ENCODE measurements at places on chromosomes 2 and 18.

DNA sequence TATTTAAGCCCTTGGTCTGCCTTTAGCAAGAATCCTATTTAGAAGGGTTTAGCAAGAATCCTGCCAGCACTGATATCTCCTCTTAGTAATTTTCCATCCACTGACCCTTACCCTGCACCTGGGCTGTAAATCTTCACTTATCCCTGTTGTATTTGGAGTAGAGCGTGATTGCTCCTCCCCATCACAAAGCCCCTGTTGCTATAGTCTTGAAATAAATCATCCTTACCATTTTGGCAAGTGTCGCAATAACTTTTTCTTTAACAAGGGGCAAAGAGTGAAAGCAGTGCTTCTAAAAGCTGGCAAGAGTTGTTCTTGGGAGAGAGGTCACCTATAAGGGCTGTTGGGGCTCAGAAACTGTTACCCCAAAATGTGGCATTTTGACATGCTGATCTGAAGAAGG lies 3.7 kb upstream of the SCTR start:
- no peaks in the 10 kb centered on the region for H3K27me3 ChIP-seq
- H3K27ac ChIP-seq: no peak overlapping the region
- no peaks in the 10 kb centered on the region for H3K4me1 ChIP-seq
- no peak overlapping the region for H3K4me3 ChIP-seq

DNA sequence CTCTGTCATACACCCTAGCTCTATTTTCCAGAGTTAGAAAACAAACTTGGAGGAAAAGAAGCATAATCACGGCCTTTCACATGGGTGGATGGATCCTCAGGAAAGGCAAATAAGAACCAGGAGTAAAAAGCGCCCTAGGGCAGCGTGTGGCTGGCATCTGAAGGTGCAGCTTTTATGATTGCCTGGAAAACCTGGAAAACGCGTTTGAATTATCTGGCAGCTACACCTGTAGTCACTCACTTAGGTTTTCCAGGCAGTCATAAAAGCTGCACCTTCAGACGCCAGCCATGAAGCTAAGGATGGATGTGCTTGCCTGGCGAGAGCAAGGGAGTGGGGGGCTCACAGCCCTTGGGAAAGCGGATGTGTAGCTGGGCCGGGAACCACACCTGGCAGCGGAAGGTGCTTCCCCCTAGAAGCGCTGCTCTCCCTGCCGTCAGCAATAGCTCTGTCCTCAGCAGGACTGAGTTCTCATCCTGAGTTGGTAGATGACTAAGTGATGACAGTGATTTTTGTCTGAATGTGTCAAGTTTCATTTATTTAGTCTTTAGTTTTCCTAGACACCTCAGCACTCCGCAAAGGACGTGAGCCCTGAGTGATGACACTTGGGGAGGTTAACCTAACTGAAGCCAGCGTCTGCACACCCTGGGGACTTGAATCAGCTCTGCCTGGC lies 82.0 kb downstream of the DCDC2C start:
- H3K27me3 ChIP-seq: no peaks in the 10 kb centered on the region
- H3K4me3 ChIP-seq: no peak overlapping the region
- no peak for DNase-seq
- no peaks in the 10 kb centered on the region for H3K36me3 ChIP-seq
- no peak overlapping the region for H3K27ac ChIP-seq

- no peaks in the 10 kb centered on the region for H3K36me3 ChIP-seq
- no peaks in the 10 kb centered on the region for H3K27me3 ChIP-seq
- no peaks in the 10 kb centered on the region for H3K4me1 ChIP-seq
- H3K27ac ChIP-seq: no peak overlapping the region
These were observed 72.3 kb upstream of the CPO start for GRCh38 chr2:206867006-206867405.

- no peak overlapping the region for H3K27ac ChIP-seq
- no peak overlapping the region for H3K4me3 ChIP-seq
- no peak for DNase-seq
These were observed 33.4 kb upstream of the TMEM131 start for GRCh38 chr2:98028931-98029717.

GRCh38 chr2:176657393-176657792 lies 388.2 kb downstream of the MTX2 start:
- no peaks in the 10 kb centered on the region for H3K27me3 ChIP-seq
- DNase-seq: no peak
- H3K4me1 ChIP-seq: no peaks in the 10 kb centered on the region
- H3K4me3 ChIP-seq: no peak overlapping the region

DNA sequence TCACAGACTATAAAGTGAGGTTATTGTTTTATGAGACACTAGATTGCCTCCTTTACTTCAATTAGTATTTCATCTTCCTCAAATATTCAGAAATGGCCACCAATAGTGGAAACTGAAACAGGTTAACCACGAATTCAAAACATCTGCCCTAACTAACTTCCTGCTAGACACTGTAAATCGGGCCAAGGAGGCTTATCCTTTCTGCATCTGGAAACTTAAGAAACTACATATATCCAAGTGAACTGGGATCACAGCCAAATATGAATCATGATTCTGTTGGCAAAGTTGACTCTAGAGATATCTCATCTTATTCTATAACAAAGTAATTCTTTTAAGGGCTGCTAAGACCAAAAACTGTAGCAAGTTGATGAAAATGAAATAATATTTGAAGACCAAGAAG lies 136.6 kb upstream of the ZC3H15 start:
- no peak for DNase-seq
- H3K36me3 ChIP-seq: no peaks in the 10 kb centered on the region
- no peaks in the 10 kb centered on the region for H3K27me3 ChIP-seq
- H3K4me3 ChIP-seq: no peak overlapping the region
- no peaks in the 10 kb centered on the region for H3K4me1 ChIP-seq

DNA sequence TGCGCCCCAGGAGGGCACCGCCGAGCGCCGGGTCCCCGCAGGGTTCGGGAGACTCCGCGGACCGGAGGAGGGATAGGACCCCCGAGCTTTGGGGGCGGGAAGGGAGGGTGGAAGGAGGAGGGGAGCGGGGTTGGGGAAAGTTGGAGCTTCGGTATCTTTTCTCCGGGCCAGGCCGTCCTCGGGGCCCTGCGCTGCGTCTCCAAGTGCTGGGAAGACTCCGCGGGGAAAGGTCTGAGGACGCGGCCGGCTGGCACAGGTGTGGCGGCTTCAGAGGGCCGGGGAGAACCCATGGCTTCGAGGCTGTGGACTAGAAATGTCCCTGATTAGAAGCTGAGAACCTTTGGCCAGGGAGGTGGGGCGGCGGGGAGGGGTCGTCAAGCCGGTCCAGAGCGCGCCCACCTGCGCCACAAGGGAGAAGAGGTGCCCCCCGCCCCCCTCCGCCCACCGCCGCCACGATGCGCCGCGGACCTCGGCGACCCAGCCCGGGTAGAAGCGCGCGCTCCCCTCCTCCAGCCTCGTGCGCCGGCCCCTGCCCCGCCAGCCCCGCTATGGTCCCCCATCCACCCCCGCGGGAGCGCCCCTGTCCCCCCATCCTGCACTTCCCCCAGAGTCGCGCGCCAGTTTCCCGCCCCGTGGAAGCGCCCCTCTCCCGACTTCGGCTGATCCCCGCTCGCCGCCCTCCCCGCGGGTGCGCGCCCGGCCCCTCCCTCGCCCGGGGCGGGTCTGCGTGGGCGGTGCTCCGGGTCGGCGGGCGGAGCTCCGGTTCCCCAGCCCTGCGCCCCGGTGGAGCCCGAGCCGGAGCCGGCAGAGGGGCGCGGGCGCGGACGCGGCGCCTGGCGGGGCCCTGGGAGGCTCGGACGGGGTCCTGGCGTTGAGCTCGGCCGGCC lies at the start of gene SNTG2:
Gene SNTG2, plus strand, starts transcription at position 770 of the 887 bp plus-strand sequence. CDS start 148 bp downstream, outside the sequence.
- no peak within 1 kb of the TSS for H3K4me3 ChIP-seq
- peaks cover 5% of the 10 kb centered on the region for H3K27me3 ChIP-seq
- H3K4me1 ChIP-seq: peaks cover 6% of the 10 kb centered on the region
- H3K36me3 ChIP-seq: no peaks in the 10 kb centered on the region
- no peak within 1 kb of the TSS for H3K27ac ChIP-seq
- peak; percentile 34 for DNase-seq

- H3K27ac ChIP-seq: no peak overlapping the region
- H3K27me3 ChIP-seq: no peaks in the 10 kb centered on the region
- H3K4me1 ChIP-seq: no peaks in the 10 kb centered on the region
- no peak overlapping the region for H3K4me3 ChIP-seq
- DNase-seq: no peak
- H3K36me3 ChIP-seq: no peaks in the 10 kb centered on the region
These were observed 82.5 kb upstream of the LHCGR start for GRCh38 chr2:48838029-48838428.

DNA sequence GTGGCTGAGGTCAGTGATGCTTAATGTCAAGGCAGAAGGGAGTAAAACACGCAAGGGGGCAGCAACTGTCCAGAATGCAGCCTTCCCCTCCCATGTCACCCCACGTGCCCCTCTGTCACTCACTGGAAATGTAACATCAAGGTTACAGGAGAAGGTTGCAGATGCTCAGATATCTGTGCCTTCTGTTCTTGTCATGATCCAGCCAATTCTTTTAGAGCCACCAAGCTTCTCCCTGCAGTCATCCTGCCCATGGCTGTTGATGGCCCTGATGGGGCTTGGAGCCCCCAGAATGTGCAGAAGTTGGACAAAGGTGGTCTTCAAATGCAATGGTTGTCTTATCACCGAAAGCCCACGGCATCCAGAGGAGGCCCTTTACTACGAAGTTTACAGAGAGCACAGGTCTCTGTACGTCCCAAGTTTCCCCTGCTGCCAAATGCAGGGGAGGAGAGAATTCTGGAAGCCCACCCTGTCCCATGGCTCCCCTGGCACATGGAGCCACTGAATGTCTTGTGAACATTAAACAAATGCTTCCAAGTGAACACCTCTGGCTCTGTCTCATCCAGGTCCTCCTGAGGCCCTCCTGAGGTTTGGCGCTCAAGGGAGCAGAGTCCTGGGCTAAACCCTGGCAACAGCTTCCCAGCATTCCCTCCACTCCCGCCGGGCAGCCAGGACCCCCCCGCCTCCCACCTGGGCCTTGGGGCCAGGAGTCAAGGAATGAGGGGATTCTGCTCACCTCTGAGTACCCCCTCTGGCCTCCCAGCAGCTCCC lies 4.5 kb upstream of the GPR55 start:
- H3K27ac ChIP-seq: no peak overlapping the region
- no peaks in the 10 kb centered on the region for H3K36me3 ChIP-seq
- H3K4me3 ChIP-seq: no peak overlapping the region
- H3K27me3 ChIP-seq: no peaks in the 10 kb centered on the region
- no peak for DNase-seq
- H3K4me1 ChIP-seq: peaks cover 5% of the 10 kb centered on the region

DNA sequence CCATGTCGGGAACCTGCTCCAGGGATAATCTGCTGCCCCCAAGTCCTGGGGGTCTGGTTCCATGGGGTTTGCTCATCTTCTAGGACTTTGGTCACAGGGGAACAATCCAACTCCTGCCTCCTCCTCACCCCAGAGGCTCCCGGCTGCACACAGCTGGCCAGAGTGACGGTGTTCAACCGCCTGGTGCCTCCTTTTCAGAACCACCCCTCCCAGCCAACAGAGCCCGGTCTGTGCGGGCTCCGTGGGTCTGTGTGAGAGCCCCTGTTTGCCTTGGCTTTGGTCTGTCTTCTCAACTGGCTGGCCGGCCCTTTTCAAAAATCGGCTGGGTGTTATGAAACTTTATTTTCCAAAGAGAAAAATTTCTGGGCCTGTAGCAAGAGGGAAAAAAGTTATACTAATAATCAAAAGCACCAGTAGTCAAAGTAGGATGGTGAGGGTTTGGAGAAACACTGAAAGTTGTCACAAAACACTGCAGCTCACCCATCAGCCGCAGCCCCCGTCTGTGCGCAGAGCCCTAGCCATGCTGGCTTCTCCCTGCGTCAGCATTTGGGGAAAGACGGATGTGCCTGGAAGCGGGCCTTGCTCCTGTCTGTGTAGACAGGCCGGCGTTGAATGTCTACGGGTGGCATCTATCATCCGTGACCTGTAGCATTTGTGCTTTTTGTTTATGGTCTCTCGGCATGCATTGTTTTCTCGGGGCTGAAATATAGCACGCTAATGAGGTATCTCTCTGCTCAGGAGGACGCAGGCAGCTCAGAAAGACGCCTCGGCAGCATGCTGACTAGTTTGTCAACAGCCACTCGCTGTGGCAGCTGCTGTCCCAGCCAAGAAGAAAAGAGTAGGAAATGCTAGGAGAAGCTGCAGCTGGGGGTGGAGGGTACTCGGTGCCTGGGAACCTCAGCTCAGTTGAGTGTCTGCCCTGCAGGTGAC lies 138.6 kb downstream of the GLI2 start:
- no peaks in the 10 kb centered on the region for H3K4me1 ChIP-seq
- H3K27me3 ChIP-seq: no peaks in the 10 kb centered on the region
- no peak for DNase-seq
- no peak overlapping the region for H3K27ac ChIP-seq

GRCh38 chr2:128354726-128355470 lies 36.2 kb upstream of the HS6ST1 start:
- no peaks in the 10 kb centered on the region for H3K27me3 ChIP-seq
- no peaks in the 10 kb centered on the region for H3K36me3 ChIP-seq
- no peaks in the 10 kb centered on the region for H3K4me1 ChIP-seq
- no peak overlapping the region for H3K4me3 ChIP-seq
- no peak for DNase-seq

DNA sequence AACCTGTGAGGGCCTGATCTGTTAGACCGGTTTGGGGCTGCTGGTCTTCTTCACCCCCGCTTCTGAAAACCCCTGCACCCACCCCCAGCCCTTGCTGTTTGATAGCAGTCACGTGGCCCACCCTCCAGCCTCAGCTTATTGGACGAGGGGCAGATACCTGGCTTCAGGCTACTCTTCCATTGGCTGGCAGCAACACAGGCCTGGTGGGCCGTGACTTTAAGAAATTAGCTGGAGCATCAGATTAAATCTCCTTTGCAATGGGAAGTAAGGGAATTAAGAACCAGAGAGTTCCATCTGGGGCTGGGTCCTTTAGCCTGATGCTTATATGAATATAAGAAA lies 107.3 kb downstream of the KLHL29 start:
- H3K4me1 ChIP-seq: peaks cover 25% of the 10 kb centered on the region
- DNase-seq: no peak
- no peak overlapping the region for H3K4me3 ChIP-seq
- H3K27ac ChIP-seq: no peak overlapping the region
- H3K36me3 ChIP-seq: no peaks in the 10 kb centered on the region

DNA sequence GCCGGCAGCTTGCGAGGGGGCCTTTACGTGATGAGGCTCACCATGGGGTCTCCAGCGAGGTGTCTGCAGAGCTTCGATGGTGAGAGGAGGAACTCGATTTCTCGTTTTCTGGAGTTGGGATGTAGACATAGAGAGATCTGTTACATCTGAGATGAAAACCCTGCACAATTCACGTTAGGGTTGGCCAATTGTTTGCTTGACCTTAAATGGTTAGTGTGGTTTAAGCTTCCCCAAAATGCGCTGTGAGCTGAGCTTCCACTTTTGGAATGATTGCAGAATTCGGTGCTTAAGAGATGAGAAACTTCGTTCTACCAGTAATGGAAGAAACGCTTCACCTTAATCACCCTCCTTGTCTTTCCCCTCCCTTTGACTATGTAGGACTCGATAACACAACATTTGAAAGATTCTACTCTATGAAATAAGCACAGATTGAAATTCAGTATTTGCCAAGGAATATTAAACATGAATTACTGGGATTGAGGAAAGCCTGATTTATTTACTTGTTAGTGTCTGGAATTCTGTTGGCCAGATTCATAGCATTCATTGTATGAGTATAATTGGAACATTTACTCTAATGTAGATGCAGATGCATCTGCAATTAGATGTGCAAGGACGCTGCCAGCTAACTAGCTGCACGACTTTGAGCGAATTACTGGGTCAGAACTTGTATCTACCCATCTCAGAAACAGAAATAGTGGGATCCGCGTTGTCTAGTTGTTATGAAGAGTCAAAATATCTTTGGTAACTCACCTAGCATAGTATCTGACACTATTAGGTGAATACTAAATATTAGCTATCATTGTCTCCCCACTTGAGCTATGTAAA lies 1.6 kb upstream of the KLF7 start:
- H3K27me3 ChIP-seq: no peaks in the 10 kb centered on the region
- H3K36me3 ChIP-seq: no peaks in the 10 kb centered on the region
- H3K27ac ChIP-seq: peak overlapping the region; percentile 100
- DNase-seq: no peak

- H3K4me1 ChIP-seq: no peaks in the 10 kb centered on the region
- no peak for DNase-seq
- H3K27ac ChIP-seq: no peak overlapping the region
- no peak overlapping the region for H3K4me3 ChIP-seq
These were observed 53.5 kb upstream of the PGAP1 start for GRCh38 chr2:196980001-196980400.

All from naive thymus-derived CD4-positive, alpha-beta T cell (primary cell).